Transverse colon (tissue), 4 donors: ENCODE measurements at places on chromosomes 12 and 14. TPM values are rescaled to one million over a fixed set of nuclear protein-coding genes. Genes with fewer than 3 reads are reported as not detected.
A peak's percentile ranks its signal among the peaks of the same experiment; 100 is the strongest.

- DNase-seq = peak; percentile 61
Observed at GRCh38 chr12:52020539-52021336, 14.0 kb downstream of the TAMALIN start.

DNA sequence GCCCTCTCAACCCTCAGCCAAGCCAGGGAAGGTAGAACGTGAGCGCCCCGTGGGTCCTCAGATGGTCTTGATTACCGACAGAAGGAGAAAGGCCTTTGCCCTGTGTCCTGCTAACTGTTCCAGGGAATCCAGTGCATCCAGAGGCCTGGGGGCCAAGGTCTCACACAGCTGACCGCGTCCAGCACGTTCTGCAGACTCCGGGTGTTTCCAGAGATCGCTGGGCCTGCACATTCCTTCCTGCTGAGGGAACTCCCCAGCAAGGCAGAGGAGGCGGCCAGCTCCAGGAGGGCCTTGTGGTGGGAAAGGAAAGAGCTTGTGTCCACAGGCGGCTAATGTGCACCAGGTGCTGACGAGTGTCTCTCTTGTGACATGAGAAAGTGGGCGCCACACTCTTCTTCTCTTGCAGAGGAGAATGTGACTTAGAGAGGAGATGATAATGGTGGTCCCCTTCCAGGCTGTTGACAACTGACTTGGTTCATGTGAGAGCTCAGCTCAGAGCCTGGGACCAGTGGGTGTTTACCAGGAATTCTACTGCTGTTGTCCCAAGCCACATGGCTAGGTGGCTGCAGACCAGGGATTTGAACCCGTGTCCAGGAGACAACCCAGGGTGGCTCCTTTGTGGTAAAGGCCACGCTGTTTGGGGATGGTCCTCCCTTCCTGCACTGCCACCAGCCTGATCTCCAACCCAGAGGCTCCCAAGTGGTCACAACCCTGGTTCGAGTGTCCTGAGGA lies 46.8 kb upstream of the DLK1 start:
- DNase-seq = no peak

GRCh38 chr14:20690848-20691640 lies 2.5 kb downstream of the ANG start:
- peak; percentile 48 for DNase-seq

- no peak for DNase-seq
Observed at GRCh38 chr14:104302794-104303405, 164.5 kb downstream of the KIF26A start.

DNA sequence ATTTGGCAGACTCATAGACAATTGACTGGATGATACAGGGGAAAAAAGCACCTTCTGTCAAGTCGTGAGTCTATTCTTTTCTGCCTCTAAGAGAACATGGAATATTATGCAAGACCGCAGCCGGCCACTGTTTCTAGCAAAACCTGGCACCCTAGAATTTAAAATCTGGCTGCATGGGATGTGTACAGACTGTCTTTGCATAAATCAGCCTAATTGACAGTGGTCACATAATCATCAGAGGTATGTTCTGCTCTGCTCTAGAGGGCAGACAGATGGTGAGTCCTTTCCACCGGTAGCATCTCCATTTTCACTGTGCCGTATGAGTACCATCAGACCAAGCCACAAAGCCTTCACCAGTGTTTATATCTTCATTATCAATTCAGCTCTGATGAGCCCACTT lies 80.6 kb downstream of the KCNK10 start:
- DNase-seq = no peak

- DNase-seq = no peak
Observed at GRCh38 chr12:124804011-124804621, 59.5 kb downstream of the SCARB1 start.

DNA sequence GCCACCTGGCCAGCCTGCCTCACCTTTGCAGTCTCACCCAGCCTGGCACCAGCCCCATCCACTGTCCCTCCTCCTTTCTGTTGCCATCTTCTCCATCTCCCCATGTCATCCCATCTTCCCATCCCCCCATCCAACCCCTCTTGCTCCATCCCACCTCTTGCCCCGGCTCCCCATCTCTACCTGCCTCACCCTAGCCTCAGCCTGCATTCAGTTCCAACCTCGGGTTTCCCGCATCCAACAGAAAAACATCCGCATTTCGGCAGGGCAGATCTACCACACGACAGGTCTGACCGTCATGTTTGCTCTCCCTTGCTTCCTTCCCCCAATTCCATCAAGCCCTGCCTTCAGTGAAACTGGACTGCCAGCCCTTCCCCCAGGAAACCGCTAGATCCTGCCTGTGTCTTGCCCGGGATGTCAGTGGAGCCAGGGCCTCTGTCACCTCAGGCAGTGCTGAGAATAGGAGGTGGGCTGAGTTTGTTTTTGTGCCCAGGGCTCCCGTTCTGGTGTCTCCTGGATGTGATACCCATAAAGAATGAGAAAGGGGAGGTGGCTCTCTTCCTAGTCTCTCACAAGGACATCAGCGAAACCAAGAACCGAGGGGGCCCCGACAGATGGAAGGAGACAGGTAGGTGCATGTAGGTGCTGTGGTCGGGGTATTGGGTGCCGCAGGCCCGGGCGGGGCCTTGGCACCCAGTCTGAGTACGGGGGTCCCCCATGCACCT lies 2.5 kb downstream of the KCNH3 start:
- no peak for DNase-seq

The USP44 gene
- total RNA-seq = 1.9 TPM

The C3AR1 gene
- total RNA-seq = 3.3 TPM
